ENCODE measurements at places on chromosomes 11 and 22.

- DNase-seq = no peak
Measured at GRCh38 chr11:120618399-120618798, 106.9 kb downstream of the GRIK4 start.

- DNase-seq = no peak
Measured at GRCh38 chr11:10331548-10332289, 26.8 kb downstream of the ADM start.

DNA sequence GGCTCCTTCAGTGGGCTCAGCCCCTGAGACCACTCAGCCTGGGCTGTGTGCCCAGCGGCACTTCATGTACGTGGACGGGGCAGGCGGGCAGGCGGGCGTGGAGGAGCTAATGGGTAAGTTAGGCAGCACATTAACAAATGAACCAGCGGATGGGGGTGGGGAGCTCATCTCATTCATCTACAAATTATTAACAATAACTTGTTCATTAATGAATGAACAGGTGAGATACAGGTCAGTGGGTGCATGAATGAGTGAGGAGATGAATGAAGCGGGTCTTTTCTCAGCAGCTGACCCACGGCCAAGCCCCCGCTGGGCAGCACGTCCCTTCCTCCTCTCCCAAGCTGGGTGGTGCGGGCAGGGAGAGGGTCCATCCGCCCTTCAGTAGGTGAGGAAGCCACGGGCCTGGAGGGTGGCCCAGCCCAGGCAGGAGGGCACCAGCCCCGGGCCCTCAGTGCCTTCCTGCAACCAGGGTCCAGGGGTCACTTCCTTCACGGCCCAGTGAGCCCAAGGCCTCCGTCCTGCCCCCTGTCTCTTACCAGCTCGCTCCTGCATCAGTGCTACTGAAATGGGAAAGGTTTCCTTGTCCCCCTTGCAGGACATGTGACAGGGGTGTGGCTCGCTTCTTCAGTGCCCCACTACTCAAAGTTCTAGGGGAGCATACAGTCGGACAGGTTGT lies 60.5 kb upstream of the KCNQ1OT1 start:
- DNase-seq = no peak

DNA sequence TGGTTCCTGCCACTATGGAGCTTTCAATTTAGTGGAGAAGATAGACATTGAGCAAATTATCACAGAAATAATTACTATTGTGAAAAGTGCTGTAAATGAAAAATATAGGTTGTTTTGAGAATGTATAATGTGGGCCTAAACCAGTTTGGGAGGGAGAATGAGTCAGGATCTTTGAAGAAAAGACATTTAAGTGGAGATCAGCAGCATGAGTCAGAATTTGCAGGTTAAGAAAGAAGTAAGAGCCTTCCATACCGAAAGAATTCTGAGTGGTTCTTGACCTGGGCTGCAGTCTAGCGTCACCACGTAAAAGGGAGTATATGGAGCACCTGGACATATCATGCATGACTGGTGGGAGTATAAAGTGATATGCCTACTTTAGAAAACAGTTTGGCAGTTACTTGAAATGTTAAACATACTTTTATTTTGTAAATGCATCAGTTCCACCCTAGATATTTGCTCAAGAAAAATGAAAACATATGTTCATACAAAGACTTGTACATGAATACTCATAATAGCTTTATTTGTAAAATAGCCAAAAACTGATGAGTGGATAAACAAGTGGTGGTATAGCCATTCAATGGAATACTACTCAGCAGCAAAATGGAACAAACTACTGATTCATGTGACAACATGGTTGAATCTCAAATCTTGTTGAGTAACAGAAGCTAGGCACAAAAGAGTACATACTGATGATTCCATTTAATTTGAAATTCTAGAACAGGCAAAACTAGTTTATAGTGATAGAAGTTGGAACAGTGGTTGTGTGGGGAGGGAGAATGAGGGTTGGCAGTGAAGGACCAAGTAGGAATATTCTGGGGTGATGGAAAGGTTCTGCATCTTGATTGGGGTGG lies 99.2 kb downstream of the STIM1 start:
- no peak for DNase-seq
